ENCODE measurements at places on chromosomes 11 and 22.

DNA sequence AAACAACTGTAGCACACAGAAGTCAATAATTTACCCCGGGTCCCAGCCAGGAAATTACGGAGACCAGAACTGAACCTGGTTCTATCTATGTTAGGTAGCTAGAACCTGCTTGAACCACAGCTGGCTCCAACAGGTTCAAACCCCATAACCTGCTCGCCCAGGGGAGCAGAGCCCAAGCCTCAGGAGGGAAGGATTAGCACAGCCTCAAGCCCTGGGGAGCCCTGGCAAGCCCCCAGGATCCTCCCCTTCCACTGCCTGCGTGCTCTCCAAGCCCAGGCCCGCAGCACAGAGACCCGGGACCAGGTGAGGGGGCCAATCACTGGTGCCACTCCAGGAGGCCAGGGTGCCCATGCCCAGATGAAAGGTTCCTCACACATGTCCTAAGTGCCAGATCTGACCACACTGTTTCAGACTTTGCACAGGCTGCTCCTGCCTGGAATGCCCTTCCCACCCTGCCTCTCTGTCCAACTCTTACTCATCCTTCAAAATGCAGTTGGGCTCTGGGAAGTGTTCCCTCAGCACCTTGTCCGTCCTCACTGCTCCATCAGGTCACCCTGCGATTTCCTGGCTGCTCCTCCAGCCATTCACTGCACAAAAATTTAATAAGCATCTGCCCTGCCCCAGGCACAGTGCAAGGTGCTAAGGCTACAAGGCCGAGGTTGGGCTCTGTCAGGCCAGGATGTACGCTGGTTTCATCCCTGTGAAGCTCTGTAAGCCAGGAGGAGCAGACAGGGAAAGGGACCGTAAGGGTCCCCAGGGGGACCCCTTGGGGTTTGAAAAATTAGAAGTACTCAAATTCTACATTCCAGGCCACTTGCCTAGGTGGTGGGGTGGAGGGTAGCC, 32.2 kb downstream of the ARRB1 start:
- DNase-seq, result no peak

DNA sequence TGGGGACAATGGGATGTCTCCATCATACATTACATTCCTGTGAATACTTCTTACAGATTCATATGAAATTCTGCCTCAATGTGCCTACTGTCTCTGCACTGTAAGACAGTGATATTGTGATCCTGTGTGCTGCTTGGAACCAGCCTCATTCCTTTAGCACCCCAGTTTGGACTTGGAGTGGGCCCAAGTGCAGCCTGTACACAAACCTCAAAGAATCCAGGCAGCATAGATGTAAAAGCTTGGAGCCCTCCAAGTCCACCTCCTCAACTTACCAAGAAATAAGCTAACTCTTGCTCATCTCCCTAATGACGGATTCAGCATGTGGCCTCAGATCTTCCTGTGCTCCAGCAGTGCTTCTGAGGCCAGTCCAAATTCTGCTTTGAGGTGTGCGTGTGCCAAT, 24.4 kb downstream of the GRAP2 start:
- DNase-seq, result no peak

DNA sequence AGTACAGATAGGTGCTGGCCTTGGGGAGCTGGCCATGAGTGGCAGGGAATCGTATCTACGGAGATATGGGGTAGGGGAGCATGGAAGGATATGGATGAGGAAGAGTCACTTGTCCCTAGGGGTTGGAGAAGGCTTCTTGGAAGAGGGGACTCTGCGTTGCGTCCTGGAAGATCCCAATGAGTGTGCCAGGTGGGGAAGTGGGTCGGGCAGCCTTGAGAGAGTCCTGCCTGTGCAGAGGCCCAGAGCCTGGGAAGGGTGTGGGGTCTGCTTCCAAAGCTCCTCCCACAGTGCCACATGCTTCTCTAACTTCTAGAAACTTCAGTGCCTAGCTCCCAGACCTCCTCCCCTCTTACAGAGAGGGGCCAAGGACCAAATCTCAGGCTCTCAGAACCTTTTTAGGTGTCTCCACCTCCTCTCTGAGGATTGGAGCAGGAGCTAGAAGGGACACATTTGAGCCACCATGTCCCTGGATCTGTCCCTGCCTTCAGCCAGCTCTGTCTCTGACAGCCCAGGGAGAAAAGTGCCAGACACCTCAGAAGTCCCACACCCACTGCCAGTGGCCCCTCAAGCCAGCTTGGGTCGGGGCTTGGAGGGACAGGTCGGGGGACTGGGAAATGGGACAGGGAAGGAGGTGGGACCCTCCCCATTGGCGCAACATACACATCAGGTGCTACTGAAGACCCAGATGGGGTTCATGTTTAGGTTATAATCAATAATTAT, 11.0 kb downstream of the RHBDD3 start:
- no peak for DNase-seq

DNA sequence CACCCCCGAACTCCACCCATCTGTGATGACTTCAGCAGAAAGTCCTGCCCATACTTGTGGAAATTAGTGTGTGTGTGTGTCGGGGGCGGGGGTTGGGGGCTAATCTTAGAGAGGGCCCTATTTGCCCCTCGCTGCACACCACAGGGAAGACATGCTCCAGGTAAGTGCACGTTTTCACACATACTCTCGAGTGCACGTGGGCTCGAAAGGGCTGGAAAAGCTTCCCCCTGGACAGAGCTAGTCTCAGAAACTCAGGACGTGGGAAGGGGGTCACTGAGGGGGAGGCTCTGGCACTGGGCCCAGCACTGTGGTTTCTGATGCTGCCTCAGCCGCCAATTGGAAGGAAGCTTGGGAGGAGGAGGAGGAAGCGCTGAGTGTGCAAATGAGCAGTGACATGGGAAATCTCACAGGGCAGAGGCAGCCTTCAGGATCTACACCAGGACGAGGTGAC, 40.7 kb upstream of the CD82 start:
- DNase-seq, result no peak

DNA sequence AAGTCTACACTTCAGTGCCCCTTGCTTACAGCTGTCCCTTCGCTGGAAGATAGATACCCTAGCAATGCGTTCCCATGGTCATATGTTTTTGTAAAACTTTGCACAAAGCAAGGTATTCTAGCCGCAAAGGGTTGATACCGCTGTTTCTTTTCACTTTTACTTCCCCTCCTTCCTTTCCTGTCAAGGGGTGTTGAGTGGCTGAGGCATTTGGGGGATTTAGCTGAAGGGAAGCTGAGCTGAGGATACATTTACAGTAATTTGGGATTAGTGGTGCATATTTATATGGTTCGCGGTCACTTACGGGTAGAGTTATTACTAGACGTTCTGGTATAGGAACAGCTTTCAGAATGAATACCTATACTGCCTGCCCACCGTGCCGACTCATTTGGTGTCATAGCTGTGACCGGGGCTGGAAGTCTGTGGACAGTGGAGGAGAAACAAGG, 86.9 kb upstream of the WNT11 start:
- DNase-seq, result no peak

DNA sequence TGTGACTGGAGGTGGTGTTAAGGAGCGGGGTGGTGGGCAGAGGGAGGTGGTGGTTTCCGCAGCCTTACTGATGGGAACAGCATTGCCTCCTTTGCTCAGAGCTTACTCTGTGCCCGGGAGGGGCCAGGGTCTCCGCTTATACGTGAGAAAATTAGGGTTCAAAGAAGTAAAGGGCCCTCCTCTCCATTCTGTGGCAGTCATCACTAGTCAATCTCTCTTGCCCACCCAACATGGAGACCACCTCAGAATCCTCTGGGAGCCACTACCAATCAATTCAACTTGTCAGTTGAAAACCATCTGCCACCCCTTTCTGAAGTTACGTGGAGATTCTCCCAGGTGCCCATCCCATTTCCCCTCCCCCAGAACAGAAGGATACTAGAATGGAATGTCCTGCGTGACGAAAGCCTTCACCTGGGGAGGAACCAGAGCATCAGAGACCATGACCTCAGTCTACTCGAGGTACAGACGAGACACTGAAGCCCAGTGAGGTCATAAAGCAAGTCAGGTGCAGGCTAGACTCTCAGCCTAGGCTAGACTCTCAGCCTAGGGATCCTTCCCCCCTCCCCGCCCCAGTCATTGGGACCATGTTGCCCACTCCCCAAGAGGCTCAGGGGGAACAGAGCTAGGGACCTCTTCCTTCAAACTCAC, 2.0 kb downstream of the SELENOM start:
- no peak for DNase-seq

DNA sequence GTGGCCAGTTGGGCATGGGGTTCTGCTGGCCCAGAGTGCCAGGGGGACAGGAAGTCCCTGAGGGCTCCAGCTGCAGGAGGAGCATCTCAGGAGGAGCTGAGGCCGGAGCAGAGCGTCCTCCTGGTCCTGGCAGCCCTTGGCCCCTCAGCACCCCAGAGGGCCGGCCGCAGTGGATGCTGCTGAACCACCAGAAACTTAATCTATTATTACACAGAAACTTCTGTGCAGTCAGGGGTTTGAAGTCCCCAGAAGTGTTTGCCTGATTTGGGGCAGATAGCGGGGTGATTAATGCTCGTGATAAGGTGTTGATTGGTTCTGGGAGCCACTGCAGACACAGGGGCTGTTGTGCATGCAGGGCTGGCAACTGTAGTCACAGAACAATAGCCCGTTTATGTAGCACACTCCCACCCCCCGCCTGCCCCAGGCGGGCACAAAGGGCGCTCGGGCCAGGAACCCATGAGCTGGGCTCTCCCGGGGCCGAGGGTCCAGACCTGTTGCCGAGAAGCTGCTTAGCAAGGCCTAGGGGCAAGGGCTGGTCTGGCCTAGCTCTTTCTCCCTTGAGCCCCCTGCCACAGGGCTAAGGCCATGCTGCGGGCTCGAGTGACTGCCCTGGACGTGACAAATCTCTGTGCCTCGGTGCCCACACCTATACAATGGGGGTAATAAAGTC, 29.0 kb upstream of the KCNQ1OT1 start:
- DNase-seq, result no peak

DNA sequence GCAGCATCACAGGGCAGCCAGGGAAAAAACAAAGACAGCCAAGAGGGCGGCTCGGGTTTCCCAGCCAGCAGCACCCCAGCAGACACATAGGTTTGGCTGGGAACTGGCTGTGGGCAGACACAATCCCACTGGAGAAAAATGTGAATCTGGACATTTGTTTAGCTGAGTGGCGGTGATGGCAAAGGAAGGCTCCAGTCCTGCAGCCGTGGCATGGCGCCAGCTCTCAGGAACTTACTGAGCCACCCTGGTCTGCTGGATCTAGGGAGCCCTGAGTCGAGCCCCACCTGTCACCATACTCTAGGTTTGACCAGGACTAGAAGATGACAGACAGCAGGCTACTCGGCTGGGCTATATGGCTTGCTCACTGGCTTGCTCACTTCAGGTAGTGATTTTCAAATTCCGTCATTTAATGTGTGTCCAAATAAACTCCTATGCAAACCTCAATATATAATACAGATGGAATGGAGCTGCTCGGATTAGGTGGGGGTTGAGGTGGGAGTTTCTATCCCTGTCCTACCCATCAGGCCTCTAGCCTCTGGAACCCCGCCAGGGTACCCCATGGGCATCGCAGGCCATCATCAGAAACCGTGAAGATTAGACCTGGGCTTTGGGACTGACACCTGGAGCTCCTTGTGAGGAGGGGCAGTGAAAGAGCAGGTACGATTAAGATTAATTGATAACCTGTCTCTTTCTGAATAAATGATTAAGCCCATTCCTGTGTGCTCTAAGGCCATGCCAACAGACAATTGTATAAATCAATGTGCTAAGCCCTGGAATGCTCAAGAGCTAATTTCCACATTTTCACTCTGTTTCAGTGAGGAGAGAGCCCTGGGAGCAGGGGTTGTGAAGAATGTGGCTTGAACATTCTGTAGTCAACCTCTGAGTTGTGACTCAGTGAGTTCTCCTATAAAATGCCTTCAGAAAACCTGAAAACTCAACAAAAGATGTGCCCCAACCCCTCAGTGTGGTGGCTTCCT, 42.5 kb downstream of the GALNT18 start:
- no peak for DNase-seq

- no peak for DNase-seq
These were observed 13.1 kb downstream of the APOL2 start for GRCh38 chr22:36226189-36226588.

DNA sequence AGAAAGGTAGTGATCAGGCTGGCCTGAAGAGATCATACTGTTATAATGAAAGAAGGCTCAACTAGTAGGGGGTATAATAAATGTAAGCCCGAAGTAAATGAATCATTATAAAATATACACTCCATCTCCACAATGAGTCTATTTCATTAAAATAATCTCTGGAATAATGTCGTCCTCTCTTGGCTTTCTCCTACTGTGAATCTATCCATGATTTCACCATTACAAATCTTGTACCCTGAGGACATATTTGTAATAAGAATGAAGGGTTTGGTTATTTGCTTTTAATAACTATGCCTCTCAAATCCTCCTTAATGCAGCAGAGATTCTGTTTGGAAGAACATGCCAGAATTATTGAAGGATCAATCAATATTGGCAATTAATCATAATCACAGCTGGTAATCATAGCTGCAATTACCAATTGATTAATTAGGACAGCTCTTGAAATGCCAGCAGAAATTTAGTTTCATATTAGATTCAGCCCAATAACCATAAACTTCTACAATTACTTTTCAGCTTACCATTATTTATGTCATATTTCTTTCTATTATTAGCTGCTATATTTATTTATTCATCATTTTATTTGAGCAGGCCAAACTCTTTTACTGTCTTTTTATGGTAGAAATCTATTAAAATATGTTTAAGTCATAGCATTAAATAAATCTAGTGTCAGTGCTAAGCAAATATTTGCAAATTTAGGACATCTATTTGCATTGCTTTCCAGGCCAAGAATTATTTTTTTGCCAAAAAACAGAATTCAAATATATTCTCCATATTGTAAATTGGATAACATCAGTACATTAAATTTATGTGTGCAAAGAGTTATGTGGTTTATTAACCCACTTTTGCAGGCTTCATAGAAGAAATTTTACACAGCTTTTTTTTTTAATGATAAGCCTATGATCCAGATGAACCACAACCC, 588.4 kb upstream of the LRRC4C start:
- no peak for DNase-seq

GRCh38 chr11:71563406-71563805, 2.0 kb upstream of the KRTAP5-10 start:
- peak; percentile 4 for DNase-seq

- DNase-seq, result peak; percentile 42
These were observed 268.8 kb downstream of the DDX10 start for GRCh38 chr11:108933630-108934029.

Measured in AG04449 (cell line).